ENCODE measurements at places on chromosomes 5 and 9.
A peak's percentile ranks its signal among the peaks of the same experiment; 100 is the strongest.

DNA sequence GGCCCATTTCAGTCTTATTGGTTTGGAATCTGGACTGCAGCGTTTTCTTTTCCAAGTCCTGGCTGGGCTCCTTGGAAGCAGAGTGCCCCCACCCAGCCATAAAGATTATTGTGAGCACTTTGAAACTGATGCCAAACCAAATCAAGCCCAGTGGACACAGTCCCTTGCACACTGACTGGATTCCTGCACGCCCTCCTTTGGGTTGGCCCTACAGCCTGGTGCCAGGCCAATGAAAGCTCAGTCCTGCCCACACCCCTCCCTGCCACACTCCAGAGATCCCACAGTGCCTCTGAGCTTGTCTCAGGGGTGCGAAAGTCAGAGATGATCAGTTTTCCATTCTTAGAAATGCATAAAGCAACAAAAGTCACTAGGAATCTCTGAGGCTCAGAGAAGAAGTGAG, 181.9 kb downstream of the CETN3 start:
- no peak for DNase-seq

DNA sequence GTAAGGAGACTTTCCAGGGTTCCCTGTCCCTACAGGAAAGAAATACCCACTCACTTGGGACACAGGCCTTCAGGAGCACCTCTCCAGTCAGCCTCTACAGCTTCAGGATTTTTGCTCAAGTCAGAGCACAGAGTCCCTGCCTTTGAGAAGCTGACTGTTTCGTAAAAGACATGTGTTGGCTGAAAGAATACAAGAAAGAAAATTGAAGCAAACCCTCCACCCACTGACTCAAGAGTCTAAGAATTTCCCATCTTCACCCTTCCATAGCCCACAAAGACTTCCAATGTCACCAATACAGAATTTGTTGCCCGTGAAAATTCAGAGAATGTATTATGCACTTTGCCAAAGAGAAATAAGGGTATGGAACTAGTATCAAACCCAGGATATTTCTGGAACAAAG, 53.0 kb upstream of the ZNF622 start:
- no peak for DNase-seq

DNA sequence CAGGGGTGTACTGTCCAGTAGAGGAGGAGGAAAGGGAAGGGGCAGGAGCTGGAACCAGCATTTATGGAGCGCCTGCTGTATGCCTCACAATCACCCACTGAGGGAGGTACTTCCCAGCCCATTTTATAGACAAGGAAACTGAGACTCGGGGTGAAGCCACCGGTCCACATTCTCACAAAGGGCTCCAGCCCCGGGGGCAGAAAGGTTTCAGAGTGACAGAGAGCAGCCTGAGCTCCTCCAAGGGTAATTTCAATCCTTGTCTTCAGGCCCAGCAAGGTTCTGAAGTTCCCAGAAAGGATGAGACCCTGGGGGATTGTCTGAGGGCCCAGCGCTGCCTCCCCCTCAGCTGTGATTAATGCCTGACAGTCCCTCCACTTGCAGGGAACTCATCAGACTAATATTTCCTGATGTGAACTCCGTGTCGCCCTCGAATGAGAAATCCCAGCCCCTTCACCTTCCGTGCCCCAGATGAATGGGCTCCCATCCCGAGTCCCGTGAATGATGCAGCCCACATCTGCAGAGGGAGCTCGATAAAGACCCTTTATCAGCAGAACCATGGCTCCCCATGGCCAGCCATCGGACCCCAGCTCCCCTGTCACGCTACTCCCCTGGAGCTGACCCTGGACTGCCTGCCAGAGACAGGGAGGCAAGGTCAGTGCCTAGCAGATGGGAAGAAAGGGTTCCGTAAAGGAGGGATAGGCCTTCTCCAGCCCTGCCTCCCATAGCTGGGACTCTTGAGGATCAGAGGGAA, 32.1 kb upstream of the MVB12B start:
- no peak for DNase-seq

DNA sequence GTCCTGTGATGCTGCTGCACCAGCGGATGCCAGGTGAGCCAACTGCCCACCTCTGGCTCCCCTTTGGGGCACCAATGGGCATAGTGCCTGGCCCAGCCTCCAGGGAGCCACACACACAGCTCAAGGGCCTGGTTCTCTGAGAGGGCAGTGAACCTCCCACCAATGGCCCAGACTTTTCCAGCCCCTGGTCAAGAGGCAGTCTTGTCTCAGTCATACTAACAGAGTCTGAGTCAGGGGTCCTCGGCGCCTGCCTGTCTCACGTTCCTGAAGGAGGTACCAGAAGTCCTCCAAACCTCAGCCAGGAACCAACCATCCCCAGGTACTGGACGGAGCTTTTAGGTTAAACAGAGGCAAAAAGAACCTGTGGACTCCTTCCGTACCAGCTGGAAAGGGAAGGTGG, 121.1 kb downstream of the C5orf15 start:
- DNase-seq = no peak

DNA sequence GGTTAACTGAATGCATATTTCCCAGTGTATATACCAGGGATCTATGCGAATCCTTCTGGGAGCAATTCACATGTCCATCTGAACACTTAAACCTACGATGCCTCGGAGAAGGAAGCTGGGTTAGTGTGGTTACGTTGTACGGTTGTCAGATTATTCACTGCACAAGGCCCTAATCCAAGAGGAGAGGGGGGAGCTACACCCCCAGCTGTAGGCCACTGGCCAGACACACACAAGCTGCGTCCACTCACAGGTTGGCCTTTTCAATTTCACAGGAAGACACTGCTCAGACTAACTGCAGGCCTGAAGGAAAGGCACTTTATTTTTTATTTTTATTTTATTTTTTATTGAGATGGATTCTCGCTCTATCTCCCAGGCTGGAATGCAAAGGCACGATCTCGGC, 184.5 kb upstream of the GNA14 start:
- DNase-seq = no peak

DNA sequence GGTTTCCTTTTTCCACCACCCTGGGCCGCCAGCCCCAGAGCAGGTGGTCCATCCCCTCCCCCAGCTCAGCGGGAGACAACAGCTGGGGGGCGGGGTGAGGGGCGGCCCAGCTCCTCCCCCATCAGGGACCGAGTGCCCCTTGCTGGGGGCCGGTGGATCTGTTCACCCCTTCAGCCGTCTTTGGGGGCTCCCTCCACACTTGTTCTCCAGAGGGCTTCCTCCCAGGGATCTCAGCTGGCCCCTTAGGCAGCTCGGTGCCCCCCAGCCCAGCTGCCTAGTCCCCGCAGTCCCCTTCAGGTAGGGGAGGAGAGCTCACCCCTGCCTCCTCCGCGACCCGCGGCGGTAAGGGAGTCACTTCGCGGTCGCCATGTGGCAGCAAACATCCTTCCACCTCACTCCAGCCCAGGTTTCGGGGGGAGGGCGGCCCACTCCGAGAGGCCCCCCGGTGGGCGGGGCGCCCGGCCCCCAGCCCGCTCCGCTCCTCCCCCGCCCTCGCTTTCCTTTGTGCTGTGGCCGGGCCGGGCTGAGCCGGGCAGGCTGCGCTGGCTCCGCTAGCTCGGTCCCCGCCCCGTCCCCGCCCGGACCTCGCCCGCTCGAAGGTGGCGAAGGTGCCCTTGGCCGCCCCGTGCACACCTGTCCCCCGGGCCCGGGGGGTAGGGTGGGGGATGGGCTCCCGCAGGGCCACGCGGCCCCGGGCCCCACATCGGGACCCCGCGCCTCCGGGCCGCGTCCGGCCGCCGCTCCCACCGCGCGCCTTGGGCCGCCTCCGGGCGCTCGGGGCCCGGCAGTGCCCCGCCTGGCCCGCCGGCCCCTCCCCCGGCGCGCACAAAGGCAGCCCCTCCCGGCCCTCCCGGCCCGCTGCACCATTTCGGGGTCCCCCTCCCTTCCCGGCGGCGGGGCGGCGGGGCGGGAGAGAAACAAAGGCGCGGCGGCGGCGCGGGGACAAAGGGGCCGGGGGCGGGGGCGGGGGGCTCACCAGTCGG, 683 bp downstream of the DBN1 start:
- DNase-seq = peak; percentile 75

DNA sequence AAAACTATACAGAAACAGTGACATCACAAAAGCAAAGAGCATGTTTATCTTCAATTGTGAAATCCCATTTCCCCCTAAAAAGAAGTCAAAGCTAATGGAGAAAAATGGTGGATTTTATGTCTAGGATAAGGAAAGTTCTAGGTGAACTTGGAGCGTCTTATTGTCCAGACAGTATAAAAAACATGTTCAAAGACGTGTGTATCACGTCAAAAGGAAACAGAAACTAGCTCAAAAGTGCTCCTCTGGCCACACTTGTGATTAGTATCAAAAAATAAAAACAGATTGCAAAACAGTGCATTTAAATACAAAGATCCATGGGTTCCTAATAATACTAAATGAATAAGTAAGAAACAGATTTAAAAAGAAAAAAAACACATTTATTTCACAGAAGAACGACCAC, 568.9 kb downstream of the ANXA1 start:
- DNase-seq = no peak

- DNase-seq = no peak
Measured at GRCh38 chr5:170748951-170749471, 34.5 kb upstream of the GABRP start.

DNA sequence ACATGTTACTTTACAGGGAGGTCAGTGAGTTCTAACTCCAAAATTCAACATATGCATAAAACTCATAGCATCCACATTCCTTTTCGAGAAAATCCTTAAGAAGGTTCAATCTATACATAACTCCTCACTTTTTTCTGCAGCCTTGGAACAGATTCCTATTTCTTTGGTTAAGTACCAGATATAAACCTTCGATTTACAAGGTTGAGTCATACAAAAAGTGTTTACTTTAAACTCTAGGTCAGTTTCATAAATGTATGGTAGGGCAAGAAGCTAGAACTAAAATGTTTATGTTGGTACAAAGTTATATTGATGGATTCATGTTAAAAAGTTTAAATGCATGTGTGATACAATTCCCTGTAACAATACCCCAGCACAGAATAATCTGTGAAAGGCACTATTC, 19.4 kb downstream of the CDKN2AIPNL start:
- no peak for DNase-seq

DNA sequence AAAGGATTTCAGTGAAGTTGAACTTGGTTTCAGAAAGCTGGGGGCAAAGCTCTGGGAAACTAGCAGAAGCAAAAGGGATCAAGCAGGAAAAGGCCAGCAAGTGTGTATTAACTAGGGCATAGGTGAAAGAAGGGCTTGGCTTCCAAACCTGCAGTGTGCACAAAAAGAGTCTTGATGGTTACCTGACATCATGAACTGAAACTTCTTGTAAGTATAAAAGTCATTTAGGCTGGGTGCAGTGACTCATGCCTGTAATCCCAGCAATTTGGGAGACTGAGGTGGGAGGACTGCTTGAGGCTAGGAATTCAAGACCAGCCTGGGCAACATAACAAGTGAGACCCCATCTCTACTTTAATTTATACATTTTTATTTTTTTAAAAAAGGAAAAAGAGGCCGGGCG, 216.4 kb downstream of the EPB41L4A start:
- DNase-seq = no peak

GRCh38 chr5:76542887-76543690, 80.1 kb downstream of the F2RL2 start:
- DNase-seq = peak; percentile 49

DNA sequence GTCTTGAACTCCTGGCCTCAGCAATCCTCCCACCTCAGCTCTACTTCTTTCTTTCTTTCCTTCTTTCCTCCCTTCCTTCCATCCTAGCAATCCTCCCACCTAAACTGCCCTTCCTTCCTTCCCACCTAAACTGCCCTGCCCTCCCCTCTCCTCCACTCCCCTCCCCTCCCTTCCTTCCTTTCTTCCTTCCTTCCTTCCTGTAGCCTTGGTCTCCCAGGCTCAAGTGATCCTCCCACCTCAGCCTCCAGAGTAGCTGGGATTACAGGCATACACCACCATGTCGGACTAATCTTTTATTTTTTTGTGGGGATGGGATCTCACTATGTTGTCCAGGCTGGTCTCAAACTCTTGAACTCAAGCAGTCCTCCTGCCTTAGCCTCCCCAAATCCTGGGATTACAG, 65.8 kb downstream of the NFIB start:
- DNase-seq = no peak

GRCh38 chr5:107764976-107765804, 94.5 kb upstream of the EFNA5 start:
- no peak for DNase-seq

DNA sequence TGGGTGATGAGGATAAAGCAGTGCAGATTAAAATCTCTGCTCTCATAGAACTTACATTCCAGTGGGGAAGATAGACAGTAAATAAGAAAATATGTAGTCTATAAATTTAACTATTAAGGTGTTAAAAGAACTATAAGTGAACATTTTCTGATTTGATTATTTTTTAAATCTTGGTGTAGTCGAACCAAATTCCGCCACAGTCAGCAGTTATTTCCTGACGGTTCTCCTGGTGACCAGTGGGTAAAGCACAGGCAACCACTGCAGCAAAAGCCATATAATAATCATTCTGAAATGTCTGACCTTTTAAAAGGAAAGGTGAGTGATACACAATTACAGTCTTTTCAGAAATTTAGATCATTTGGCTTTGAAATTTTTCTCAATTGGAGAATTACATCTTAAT, 27.2 kb downstream of the DCP2 start:
- no peak for DNase-seq

DNA sequence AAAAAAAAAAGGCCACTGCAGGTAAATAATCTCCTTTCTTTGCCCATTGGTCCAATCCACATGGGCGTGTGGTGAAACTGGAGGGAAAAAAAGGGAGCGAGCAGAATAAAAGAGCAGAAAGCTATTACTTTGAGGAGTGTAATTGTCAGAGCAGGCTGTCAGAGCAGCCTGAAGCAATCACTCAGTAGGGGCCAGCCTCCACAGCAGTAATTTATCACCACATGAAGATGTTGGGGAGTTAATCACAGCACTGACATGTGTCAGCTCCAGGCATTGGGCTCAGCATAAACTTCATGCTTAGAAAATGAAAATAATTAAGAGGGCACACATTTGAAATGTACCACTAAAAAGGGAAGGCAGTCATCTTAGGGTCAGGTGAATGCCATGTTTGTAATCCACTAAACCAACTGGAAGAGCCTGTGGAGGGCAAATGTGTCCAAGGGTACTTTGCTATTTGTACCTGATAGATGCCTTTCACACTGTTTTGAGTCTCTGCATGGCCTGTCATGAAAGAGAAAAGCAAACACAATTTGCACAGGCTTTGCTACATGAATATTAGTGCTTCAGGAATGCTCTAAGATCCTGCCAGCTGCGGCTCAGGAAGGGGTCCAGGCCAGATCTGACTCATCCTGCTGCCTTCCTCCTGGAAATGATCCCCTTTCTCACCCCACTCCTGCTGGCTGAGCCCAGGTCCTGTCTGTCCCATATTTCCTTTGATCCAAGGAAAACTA, 2.9 kb upstream of the PTGER4 start:
- DNase-seq = no peak

GRCh38 chr5:146388386-146388785, 49.7 kb downstream of the POU4F3 start:
- DNase-seq = no peak

GRCh38 chr5:10639846-10640368, 76.0 kb downstream of the ANKRD33B start:
- DNase-seq = no peak

DNA sequence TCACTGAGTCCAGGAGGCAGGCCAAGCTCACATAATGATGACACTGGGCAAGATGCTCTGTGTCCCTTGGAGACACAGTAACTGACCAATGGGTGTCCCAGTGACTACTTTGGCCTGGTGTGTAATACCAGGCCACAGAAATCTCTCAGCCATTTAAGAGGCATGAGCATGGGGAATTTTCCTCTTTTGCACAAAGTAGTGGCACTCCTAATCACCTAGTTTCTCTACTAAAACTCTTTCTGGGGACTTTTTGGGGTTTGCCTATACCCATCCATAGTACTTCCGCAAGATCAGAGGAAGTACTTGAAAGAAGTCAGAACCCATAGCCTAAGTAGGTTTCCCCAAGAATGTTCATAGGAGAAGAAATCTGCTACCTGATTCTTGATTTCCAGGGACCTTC, 161.9 kb downstream of the ARSB start:
- no peak for DNase-seq
